MM.1S (cell line): ENCODE measurements at places on chromosomes 7 and 10.

DNA sequence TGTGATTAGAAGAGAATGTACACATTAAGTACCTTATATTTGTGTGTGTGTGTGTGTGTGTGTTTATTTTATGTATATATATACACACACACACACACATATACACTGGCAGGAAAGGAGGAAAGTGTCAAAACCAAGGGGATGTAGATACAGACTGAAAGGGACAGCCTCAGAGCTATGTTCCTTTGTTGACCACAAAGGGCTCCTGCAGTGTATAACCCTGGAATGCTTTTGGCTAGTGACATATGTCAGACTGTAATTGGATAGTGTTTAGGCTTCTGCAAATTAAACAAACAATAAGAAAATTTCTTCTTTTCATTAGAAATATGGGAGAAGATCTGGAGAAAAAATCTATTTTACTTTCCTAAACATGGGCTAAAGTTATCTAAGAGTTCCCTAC is 15.9 kb downstream of the GBF1 start:
- DNase-seq = no peak

DNA sequence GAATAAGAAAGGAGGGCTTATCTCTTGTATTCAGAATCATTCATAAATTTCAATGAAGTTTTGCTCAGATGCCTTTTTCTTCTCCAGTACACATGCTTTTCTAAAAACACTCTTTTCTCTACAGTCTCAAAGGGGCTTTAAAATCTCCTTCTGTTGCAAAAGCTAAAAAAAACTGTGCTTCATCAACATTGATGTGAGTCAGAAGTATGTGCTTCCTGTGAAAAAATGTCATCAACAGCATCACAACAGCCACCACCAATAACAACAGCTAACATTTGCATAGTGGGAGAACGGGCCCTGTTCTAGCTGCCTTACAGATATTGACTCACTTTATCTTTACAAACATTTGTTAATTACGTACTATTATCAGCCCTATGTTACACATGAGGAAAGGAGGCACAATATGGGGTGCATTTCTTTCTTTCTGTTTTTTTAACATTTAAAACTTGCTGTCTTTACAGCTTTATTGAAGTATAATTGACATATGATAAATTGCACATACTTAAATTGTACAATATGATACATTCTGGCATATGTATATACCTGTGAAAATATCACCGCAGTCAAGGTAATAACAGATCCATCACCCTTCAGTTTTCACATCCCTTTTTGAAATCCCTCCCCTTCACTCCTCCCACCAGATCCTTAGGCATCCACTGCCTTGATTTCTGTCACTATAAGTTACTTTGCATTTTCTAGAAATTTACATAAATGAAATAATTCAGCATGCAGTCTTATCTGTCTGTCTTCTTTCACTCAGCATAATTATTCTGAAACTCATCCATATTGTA is 1605.4 kb upstream of the LRRTM3 start:
- no peak for DNase-seq

GRCh38 chr7:133957845-133958244 is 169.3 kb upstream of the LRGUK start:
- no peak for DNase-seq

DNA sequence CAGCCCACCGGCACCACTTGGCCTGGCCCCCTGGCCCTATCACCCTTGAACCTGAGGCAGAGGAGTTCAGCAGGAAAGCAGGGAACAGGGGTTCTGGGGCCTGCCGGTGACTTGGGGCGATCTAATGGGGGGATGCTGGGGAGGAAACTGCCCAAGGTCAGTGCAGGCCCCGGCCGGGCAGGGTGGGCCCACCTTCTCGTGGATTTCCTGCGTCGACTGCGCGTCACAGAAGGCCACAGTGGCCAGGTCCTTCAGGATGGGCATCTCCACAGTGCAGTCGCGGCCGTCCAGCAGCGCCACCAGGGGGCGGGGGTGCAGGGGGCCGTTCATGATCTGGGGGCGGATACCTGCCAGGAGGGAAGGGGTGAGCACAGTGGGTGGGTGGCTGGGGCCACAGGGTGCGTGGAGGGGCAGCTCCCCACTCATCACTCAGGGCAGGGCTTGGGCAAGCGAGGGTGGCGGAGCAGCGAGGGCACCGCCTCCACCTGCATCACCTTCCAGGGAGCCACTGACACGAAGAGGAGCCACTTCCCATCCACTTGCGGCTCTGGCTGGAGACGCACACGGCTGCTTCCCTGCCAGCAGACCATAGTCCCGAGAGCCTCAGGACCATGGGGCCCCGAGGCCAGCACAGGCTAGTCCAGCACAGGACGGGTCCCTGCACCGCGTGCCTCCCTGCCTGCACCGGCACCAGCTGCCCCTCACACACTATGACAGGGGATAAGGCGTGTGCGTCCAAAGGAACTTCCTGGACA is 61.4 kb downstream of the ZRANB1 start:
- no peak for DNase-seq

DNA sequence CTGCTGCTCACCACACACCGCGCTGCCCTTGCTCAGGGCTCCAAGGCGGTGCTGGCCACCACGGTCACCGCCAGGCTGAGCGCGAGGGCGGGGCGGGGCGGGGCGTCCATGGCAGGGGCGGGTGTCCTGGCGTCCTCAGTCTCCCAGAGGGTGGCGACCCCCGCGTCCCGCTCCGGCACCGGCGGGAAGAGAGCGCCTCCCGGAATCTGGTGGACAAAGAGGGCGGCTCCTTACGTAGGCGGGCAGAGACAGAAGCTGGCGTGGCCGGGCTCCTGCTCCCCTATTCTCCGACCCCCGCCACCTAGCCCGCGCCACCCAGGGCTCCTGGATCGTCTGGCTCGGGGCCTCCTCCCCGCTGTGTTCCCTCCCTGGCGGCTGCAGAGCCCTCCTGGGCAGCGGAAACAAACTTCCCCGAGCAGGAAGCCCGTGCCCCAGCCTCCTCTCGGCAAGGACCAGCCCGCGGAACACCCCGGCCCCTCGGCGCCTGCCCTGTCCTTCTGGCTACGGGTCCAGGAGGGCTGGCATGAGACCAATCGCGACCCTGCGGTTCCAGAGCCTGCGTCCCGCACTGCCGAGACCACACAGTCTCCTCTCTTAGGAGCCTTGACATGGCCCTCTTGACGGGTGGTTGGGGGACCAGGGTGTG is 133.8 kb upstream of the ZNF92 start:
- no peak for DNase-seq

DNA sequence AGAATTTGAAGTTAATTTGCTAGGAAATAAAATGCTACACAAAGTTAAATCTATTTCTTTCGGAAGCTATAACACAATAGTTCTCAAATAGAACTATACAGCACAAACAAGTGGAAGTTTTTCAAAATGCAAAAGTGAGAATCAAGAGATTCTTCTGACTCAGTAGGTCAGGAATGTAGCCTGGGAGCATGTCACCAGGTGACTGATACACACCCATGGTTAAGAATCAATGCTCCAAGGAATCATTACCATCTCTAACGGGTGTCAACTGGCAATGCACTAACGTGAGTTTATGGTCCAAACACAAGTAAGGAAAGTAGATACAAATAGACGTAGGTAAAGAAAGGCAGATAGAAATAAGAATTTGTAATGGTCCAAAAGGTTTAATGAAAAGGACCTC is 170.5 kb downstream of the SRPK2 start:
- no peak for DNase-seq

DNA sequence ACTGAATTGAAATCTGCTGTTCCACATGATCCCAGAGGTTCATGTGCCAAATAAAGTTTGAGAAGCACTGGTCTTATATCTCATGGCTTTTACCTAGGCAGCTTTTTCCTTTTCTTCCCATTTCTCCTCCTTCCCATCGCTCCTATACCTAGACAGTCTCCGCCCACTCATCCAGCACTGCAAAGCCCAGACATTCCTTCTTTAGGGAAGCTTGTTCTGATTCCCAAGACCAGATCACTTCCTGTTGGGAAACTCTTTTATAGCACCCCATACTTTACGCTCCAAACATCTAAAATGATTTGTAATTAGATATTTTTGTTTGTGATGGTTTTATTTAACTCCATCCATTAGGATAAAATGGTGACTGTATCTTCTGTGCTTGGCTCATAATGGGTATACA is 75.9 kb downstream of the BMPER start:
- no peak for DNase-seq

DNA sequence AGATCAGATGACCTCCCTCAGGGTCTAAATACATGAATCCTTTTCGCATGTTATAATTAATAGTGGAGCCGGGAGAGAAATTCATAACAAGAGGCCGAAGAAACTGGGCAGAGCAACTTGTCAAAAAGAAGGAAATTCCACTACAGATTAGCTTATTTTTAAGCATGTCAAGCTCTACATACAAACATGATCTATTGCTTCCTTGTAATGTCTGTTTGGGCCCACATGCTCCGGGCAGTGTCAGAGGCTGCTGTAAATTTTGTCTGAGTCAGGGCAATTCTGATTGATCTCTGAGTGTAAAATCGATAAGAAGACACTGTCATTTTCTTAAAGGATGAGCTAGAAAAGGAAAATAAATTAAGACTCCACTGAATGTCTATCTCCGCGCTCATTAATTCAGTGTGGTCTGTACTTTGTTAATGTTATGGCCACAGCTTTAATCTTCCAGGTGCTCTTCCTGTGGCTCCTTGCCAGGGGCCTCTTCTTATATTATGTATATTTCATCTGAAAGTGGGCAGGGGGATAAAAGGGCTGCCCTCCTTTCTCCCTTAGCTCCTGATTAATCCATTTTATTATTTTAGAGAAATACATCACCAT is 194.1 kb upstream of the SP8 start:
- no peak for DNase-seq
